Foreskin fibroblast (primary cell): ENCODE measurements at places on chromosomes 7 and 10.

DNA sequence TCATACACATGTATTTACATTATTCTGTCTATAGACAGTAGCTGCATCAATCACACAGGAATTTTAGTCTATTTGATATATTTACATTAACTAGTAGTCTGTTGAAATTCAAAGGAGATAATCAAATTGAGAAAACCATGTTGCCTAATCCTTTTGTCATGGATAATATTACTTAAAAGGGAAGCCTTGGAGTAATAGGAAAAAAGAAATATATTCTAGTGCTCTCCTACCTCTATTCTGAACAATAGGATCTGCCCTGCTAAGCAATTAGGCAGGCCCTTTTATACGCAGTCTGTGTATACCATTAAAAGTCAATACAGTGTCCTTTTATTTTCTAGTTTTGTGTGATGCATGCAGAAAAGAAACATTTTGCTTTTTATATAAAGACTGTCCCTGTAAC, 24.5 kb downstream of the UMAD1 start:
- DNase-seq, result no peak

GRCh38 chr10:4883079-4883739, 57.2 kb downstream of the AKR1E2 start:
- DNase-seq, result peak; percentile 67

DNA sequence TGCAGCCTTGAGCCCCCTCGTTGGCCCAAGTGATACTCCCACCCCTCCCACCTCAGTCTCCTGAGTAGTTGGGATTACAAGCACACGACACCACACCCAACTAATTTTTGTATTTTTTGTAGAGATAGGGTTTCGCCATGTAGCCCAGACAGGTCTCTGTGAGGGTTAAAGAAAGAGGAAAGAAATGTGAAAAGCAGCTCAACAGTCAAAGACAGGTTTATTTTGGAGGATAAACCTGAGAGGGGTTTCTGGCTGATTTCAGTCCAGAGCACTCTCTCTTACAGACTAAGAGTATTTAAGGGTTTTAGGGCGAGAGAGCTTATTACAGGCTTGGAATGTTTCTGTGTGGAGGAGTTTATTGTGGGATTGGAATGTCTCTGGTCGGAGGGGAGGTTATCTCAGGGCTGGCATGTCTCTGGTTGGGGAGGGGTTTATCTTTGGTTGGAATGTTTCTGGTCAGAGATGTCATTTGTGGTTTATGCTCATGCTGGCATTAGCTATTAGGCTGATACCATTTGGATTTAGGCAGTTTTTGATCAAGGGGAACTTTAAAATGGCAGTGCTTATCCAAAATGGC, 26.1 kb upstream of the SNX10 start:
- no peak for DNase-seq

- peak; percentile 50 for DNase-seq
These were observed 15.4 kb upstream of the VDAC2 start for GRCh38 chr10:75195035-75195763.

GRCh38 chr7:117774943-117775342, 98.3 kb downstream of the CTTNBP2 start:
- no peak for DNase-seq

DNA sequence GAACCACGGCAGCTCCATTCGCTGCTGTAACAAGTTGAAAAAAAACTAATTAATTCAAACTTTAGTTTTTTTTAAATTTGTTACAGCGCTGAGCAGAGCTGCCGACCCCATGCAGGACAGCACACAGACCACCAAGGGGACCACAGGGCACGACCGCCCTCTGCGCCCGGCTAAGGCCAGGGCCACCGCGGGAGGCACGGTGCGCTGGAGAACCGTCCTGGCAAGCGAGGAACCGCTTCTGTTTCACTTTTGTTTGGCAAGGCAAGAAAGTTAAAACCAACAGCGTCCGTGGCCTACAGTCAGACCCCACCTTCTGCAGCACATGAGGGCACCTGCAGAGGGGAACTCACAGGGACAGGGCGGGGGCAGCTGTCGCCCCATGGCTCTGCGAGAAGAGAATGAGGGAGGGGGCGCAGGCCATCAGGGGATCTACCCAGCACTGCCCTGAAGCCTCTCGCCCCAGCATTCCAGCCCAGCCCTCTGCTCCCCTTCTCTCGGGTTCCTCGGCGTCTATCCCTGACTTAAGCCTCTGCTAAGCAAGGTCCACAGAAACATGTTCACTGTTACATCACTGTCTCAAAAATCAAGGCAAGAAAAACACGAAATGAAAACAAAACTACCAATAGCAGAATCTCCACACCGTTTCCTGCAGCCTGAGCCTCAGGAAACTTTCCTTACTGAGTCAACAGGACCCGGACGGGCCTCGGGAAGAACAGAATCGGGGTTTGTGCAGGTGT, 204.4 kb downstream of the DIP2C start:
- DNase-seq, result no peak

GRCh38 chr7:40611095-40611871, 476.5 kb downstream of the SUGCT start:
- no peak for DNase-seq
